Activated gamma-delta T cell (primary cell): ENCODE measurements at places on chromosomes 1 and 21.

DNA sequence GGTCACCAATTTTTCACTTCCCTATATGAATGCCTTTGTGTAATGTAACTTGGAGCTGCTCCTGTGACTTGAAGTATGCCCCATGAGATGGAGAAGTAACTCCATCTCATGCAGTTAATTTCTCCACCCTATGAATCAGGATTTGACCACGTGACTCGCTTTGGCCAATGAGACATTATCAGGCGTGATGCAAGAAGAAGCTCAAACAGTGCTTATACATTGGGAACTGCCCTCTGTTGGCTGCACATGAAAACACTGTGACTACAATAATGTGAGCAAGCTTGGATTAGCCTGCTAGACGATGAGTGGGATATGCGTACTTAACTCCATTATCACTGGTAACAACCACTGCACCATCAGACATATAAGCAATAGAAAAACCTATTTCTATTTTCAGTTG lies 684.4 kb downstream of the PLA2G4A start:
- no peak for DNase-seq

GRCh38 chr1:169395955-169396354 lies 28.0 kb downstream of the BLZF1 start:
- DNase-seq: no peak

DNA sequence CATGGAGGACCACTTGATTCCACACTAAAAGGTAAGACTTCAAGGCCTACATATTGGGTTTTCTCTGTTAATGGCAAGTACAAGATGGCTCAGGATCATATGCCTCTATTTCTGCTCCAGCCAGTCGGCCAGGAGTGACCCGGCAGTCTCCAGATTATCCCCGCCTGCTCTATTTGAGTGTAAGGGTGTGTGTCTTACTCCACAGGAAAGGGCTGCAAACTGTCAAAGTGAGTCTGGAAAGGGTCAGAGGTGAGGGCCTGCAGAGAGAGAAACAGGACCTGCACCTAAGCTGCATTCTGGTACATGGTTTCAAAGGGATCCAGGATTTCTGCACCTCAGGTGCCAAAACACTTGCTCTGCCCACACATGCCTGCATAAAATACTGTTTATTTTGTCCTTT lies 9.2 kb downstream of the ZNF692 start:
- no peak for DNase-seq

GRCh38 chr1:111517469-111518225 lies 14.2 kb upstream of the ADORA3 start:
- DNase-seq: no peak

- DNase-seq: no peak
These were observed 3.1 kb downstream of the GABRD start for GRCh38 chr1:2022063-2022770.
